Psoas muscle (tissue), 8 donors: ENCODE measurements at places on chromosomes 2 and 18. TPM values are rescaled to one million over a fixed set of nuclear protein-coding genes. Genes with fewer than 3 reads are reported as not detected.

SERPINB3 gene
- total RNA-seq = not detected

SMYD5 gene
- total RNA-seq = 17.1 TPM

ERICH2 gene
- not detected for total RNA-seq

TRIM43 gene
- total RNA-seq = not detected

PRSS56 gene
- 3.4 TPM for total RNA-seq

KYNU gene
- 0.69 TPM for total RNA-seq

GDF7 gene
- 0.05 TPM for total RNA-seq

GALNT5 gene
- total RNA-seq = not detected

CCDC102B gene
- total RNA-seq = 2.4 TPM

GPR17 gene
- not detected for total RNA-seq

LINC00305 gene
- not detected for total RNA-seq

CIB4 gene
- not detected for total RNA-seq

AQP12A gene
- not detected for total RNA-seq

TMEM198 gene
- total RNA-seq = 0.88 TPM

ZSWIM2 gene
- not detected for total RNA-seq

MARCHF4 gene
- total RNA-seq = not detected

ASPRV1 gene
- 0.42 TPM for total RNA-seq

SP140 gene
- 0.42 TPM for total RNA-seq

POTEE gene
- total RNA-seq = not detected

AFF3 gene
- total RNA-seq = 2.9 TPM

RASGRP3 gene
- total RNA-seq = 19.7 TPM

TTR gene
- total RNA-seq = not detected

CEP192 gene
- 12.3 TPM for total RNA-seq

UGT1A8 gene
- total RNA-seq = not detected

EVA1A gene
- total RNA-seq = 1.3 TPM

LOXL3 gene
- total RNA-seq = 0.99 TPM

ID2 gene
- total RNA-seq = 4.1 TPM

SPC25 gene
- 0.18 TPM for total RNA-seq

LMAN1 gene
- total RNA-seq = 33.0 TPM

DYNAP gene
- not detected for total RNA-seq

ASXL2 gene
- total RNA-seq = 17.8 TPM

CDK5R2 gene
- not detected for total RNA-seq

HOXD11 gene
- not detected for total RNA-seq

HOXD12 gene
- not detected for total RNA-seq

XDH gene
- 1.5 TPM for total RNA-seq

THADA gene
- 12.6 TPM for total RNA-seq

CPO gene
- total RNA-seq = 0.34 TPM

LIMS3 gene
- total RNA-seq = 5.7 TPM

WDCP gene
- 14.6 TPM for total RNA-seq

GAL3ST2 gene
- total RNA-seq = not detected

LGALSL gene
- 30.9 TPM for total RNA-seq

IL36A gene
- not detected for total RNA-seq

SNX17 gene
- total RNA-seq = 53.9 TPM

LYPD6 gene
- 0.04 TPM for total RNA-seq

CAPN14 gene
- not detected for total RNA-seq

PRKAG3 gene
- total RNA-seq = 70.2 TPM

GALNT3 gene
- not detected for total RNA-seq

REG3G gene
- total RNA-seq = not detected

CABLES1 gene
- 0.98 TPM for total RNA-seq

SERPINB10 gene
- total RNA-seq = not detected

LIMS1 gene
- 185 TPM for total RNA-seq

IL1RL1 gene
- total RNA-seq = 10.4 TPM

AGXT gene
- total RNA-seq = not detected
